ENCODE measurements at places on chromosomes 11 and 22.

- DNase-seq = no peak
These were observed 9.9 kb downstream of the UCP3 start for GRCh38 chr11:73998846-73999575.

DNA sequence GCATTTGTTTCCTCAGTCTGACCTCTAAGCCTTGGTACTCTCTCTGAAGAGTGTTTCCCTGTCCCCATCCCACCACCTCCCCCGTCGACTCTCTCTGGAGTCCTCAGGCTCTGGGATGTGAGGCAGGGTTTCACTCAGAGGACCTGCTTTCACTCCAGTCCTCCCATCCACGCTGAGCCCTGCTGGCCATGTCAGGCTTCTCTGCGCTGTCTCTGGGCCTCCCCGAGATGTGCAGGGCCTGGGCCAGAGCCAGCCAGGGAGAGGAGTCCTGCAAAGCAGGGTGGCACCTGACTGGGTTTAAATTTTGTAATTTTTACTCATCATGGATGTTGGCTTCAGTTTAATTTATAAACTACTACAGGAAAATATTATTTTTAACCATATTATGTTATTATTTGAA lies 3.3 kb downstream of the SCGB2A2 start:
- no peak for DNase-seq

DNA sequence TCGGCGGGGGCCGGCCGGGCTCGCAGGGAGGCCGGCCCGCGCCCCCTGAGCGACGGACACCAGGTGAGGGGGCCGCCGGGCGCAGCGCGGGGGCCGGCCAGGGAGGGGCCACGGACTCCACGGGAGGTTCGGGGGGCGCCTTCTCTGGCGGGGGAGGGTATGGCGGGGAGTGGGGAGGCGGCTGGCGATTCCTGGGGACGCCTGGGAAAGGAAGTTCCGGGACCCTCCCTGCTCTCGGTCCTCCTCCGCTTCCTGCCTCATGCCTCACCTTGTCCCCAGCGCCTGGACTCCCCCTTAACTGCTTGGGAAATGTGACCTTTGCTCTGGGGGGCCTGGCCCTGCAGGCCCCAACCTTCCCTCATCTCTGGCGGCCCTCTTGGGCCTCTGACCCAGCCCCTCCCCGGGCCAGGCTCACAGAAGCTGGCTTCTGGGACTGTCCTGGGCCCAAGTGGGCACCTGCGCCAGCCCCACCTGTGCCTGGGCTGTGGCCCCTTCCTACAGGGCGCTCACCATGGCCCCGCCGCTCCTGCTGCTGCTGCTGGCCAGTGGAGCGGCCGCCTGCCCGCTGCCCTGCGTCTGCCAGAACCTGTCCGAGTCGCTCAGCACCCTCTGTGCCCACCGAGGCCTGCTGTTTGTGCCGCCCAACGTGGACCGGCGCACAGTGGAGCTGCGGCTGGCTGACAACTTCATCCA lies 516 bp downstream of the LRFN4 start:
- DNase-seq = no peak

- no peak for DNase-seq
These were observed 4.9 kb upstream of the P2RY6 start for GRCh38 chr11:73267122-73267846.

- no peak for DNase-seq
These were observed 6.0 kb downstream of the CCDC86 start for GRCh38 chr11:60847896-60848295.

DNA sequence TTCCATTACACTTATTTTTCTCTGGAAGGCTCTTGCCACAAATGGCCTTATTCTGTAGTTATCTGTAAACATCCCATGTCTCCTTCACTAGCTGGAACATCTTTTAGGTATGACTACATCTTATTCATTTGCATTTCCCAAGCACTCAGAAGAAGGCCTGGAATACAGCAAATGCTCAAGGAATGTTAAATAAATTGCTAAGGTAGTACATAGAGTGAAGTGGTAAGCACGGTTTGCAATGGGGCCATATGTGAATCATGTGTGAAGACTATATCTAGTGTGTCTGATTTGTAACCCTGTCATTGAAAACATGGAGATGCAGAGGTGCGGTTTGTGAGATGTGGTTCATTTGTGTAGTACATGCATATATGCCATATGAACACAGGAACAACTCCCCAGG lies 33.5 kb downstream of the GDPD4 start:
- DNase-seq = no peak

DNA sequence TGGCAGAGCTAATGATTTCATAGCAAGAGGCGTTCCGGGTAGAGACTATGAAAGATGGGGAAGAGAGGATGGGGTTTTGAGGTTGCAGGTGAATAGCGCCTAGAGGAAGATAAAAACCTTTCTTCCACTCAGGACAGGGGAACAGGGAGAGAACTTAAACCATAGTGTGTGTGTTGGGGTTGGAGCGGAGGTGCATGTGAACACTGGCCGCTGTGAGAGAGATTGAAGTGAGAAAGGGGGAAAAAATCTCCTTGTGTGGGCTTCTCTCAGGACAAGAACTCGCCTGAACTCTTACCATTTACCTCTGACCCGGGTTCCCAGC lies 3.4 kb downstream of the BSX start:
- no peak for DNase-seq

DNA sequence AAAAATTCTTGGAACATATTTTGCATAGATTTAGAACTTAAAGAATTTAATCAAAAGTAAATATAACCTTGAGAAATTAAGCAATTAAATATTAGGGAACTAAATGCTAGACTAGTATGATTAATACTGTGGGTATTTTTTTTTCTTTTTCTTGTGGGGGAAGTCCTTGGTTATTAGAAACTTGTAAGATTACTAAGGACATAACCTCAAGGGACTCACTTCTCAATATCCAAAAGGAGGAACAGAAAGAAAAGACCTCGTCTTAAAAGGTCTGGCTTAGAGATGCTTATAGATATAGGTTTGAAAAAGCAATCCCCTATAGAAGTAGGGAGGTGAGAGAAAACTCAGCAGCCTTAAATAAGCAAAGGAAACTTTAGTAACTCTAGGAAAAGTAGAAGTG lies 368.5 kb downstream of the INSC start:
- DNase-seq = no peak

DNA sequence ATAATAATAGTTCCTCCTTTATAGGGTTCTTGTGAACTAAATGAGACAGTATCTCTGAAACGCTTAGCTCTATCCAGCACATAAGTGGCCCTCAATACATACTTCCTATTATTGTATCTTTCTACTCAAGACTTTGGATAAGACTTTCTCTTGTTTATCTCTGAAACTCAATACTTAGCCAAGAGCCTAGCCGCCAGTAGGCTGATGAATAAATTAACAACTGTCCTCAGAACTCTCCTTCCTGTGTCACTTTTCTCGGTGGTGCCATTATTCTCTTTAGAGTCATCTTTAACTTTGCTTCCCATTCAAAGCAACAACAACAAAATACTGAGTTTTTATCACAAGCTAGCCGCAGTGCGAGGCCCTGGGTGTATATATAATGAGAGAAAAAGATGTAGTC lies 86.9 kb downstream of the FAM83F start:
- no peak for DNase-seq

- no peak for DNase-seq
These were observed 667.5 kb downstream of the NTM start for GRCh38 chr11:132037956-132038355.

DNA sequence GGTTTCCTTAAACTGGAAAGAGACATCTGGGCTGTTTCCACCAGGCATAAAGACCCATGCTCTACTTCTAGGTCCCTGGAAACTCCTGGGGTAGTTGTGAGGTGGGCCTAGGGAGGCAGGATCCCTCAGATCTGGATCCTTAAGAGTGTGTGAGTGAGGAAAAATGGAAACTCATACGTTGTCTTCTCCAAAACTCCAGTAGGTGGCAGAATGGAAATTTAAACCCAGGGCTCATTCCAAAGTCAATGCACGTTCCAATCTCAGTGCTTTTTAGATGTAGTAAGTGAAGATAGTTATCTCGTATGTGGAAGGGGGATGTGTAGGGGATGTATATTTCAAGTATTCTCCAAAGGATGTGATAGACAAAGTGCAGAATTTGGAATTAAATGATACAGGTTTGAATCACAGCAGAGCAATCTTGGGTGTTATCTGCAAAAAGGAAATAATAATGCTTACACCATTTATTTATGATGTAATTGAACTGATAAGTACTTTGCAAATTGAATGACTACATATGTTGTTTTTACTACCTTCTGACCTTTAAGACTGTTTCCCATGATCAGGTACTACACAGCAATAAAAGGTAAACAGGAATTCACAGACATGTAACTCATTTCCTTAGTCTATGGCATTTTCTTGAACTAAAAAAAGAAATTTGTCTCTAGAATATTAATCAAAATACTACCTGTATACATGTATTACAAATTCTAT lies 13.1 kb upstream of the MMP1 start:
- DNase-seq = no peak

- DNase-seq = no peak
These were observed 1.3 kb upstream of the KDM2A start for GRCh38 chr11:67117672-67118180.

DNA sequence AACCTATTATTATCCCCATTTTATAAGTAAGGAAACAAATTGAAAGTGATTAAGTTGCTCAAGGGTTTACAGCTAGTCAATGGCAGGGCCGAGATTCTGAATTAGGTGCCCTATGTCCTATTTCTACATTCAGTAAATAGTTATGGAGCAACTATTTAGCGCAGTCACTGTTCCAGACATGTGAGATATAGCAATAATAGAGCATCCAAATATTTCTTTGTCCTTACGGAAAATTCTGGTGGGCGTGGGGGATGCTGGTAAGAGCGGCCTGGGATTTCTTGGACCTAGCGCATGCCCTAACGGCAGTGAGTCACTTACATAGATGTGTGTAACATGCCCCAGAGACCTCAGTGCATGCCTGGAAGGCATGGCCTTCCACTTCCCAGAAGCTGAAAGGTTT lies 4.4 kb downstream of the DTX4 start:
- no peak for DNase-seq

DNA sequence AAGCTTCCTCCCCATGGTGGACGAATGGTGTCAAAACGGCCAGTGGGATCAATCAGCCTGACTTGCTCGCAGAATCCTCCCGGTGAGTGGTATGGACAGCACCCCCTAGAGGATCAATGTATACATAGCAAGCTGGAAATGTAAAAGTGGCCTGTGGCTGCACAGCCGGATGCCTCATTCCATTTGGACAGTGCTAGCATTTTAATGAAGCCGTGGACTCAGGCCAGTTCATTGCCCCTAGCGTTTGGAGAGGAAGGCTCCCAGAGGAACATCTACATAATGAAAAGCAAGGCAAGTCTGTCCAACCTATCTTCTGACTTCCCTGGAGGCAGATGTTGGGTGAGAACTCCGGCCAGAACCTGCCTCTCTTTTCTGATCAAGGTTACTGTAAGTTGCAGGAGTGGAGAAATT lies 942.3 kb downstream of the NTM start:
- no peak for DNase-seq

DNA sequence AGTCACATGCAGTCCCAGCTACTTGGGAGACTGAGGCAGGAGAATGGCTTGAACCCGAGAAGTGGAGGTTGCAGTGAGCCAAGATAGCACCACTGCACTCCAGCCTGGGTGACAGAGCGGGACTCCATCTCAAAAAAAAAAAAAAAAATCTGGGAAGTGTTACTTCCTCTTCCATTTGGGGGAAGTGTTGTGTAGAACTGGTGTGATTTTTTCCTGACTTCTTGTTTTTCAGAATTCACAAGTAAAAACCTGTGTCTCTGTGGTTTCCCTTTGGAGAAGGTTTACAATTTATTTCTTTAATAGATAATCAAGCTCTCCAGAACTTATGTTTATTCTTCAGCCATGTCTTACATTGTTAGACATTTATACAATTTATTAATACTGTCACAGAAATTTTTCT lies 396.1 kb downstream of the BRD1 start:
- DNase-seq = no peak

- DNase-seq = no peak
These were observed 3.9 kb downstream of the IFITM10 start for GRCh38 chr11:1746511-1746931.

DNA sequence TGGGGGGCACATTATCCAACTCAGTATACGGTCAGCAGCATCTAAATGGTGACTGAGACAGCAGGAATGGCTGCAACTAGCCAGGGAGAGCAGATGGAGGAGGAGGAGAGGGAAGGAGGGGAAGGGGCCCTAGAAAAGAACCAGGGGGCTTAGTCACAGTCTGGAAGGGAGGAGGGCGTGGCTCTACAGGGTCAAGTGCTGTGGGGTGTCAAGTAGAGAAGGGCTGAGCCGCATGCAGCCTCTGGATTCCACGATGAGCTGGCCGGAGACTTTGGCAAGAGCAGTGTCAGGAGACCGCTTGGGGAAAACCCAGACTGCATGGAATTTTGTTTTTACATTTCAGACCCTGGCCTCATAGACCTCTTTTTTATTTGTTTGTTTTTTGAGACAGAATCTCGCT lies 25.8 kb upstream of the PPFIA1 start:
- no peak for DNase-seq

DNA sequence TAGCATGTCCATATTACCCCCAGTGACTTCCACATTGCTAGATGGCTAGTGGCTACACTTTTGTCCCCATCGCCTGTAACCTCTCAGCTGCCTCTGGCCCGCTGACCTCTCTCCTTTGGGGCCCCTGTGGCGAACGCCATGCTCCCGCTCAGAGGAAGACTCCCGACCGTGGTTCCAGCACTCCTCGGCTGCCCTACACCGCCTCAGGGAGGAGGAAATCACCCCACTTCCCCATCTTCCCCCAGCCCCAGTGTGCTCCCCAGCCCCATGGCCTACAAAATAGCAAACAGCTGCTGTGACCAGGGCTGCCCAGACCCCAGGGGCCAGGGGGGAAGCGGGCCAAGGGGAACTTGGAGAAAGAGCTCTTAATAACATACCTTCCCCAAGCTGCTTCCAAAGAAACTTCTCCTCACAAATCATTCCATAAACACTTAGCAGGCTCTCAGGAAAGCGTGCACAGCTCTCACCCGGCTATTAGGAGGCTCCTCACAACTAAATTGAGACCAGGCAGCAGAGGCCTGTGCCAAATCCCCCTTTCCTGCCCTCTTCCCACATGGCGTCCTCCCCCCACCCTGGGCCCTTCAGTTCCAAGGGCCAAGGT lies 63.5 kb upstream of the WNT11 start:
- DNase-seq = no peak

GRCh38 chr11:13310443-13310842 lies 32.9 kb downstream of the BMAL1 start:
- DNase-seq = no peak

DNA sequence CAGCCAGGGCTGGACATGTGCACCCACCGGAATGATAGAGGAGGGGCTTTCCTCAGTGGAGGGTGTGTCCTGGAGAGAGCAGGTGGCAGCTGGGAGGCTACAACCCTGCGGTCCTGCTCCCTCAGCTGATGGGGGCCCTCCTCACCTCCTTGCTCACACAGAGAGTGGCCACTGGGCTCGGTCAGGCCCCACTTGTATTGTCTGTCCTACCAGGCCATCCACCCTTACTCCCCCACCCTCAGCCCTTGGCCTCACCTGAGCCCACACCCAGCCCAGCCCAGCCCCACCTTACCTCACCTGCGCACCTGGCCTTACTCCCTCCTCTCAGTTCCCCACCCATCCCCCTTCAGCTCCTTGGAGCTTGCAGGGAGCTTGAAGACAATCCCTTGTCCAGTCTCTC lies 3.1 kb downstream of the TRPM5 start:
- DNase-seq = no peak

- DNase-seq = no peak
These were observed 37.7 kb downstream of the LDLRAD3 start for GRCh38 chr11:35981581-35981980.
